Endothelial cell of umbilical vein (primary cell): ENCODE measurements at places on chromosomes 11 and 22. TPM values are rescaled to one million over a fixed set of nuclear protein-coding genes. Genes with fewer than 3 reads are reported as not detected.

DNA sequence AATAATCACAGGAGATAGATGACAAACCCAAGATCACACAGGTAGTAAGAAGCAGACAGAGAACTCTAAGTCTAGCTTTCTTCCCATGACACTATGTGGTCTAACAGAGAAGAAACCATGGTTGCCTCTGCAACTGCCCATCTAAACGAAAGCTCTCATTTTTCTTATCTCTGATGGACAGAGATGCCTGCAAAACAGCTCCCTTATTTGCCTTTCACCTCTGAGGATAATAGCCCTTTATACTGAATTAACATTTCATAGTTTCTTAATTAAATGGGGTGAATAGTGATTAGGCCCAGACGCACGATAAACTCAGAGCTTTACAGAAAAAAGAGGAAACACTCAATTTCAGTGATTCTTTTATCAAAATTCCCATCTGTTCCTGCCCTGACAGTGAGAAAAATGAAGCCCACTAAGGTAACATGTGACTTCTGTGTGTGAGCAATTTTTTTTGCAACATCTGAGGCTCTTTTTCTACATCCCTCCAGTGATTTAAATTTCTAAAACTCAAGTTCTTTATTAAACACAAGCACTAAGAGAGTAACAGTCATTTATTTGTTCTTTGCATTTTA lies 24.6 kb downstream of the OR2AG2 start:
- peak; percentile 6 for DNase-seq

DNA sequence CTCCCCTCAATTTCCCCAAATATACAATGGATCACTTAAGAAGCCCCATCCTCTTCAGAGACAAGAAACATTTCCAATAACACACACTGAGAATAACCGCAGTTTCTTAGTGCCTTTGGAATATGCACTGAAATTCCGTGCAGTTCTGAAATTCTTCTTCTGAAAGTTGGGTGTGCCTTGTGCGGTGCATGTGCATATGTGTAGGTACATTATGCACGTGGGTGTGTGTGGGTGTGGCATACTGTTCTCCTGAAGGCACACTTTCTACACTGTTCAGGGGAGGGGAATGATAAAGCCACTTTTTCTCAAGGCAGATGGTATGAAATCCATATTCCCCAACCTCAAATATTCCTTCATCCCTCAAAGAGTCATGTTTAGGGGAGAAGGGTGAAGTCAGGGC lies 1.7 kb downstream of the EXPH5 start:
- no peak for DNase-seq

- DNase-seq, result peak; percentile 9
Observed at GRCh38 chr11:80155412-80156017, 714.7 kb upstream of the TENM4 start.

DNA sequence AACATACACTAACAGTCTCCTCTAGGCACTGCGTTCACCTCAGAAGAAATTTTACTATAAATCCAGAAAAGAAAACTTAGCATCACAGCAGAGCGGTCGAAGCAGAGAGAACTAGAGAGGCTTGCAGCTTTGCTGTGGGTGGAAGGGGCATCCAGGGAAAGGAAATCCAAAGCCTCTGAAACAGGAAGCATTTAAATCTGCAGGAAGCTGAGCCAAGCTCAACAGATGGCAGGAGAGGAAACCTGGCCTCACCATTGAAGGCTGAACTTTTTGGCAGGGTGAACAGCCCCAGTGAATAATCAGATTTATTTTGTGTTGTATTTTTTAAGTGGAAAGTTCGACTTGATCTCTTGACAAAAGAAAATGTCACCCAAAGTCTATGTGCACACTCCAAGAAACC lies 858.1 kb downstream of the OPCML start:
- DNase-seq, result peak; percentile 53

GRCh38 chr22:38051900-38052862 lies 5.0 kb upstream of the PICK1 start:
- peak; percentile 74 for DNase-seq

DNA sequence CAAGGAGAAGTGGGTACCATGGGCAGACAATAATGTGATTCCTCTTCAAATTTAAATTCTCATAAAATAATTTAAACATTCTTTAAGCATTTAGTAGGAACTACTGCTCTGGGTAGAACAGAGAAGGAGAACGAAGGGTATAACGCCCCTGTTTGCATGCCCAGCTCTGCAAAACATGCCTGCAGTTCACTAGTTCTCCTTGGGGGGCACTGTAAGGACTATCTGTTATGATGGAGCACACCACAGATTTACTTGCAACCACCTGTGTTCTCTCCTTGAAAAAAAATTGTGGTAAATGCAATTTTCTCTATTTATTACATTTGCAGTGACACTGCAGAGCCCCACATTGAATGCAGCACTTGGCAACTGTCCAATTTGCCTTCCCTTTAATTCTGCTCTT lies 100.3 kb downstream of the GUCY1A2 start:
- DNase-seq, result no peak

GRCh38 chr11:113457784-113458183 lies 17.4 kb downstream of the DRD2 start:
- DNase-seq, result no peak

DNA sequence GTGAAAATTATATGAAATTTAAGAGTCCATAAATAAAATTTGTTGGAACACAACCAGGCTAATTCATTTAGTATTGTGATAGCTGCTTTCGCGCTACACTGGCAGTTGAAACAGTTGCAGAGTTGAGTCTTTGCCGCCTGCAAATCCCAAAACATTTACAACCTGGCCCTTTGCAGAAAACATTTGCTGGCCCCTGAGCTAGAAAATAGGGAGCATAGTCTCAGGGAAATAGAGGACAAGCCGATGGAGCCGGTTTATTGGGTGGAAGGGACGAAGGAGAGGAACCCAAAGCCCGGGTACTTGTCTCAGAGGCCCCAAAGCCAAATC lies 527 bp upstream of the SAC3D1 start:
- no peak for DNase-seq

DNA sequence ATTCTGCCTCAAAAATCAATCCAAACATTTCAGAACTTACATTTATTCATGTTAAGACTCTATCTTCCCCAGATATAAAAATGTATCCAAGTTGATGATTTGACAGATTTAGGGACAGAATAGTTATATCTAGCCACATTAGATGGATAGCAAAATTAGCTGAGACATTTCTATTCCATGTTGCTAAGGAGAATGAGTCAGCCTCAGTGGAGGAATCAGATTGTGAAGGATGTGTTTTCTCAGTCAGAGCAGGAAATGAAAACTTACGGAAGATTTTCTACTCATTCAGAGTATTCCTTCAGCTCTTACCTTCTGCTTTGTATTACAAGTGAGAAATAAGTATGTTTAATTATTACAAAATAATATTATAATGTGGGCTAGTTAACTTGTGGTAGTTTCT lies 556.3 kb upstream of the ANO3 start:
- no peak for DNase-seq

GRCh38 chr11:11020747-11021149 lies 162.9 kb upstream of the ZBED5 start:
- no peak for DNase-seq

GRCh38 chr11:76551400-76551799 lies 106.6 kb downstream of the EMSY start:
- DNase-seq, result peak; percentile 65

- no peak for DNase-seq
Observed at GRCh38 chr11:13680501-13681264, 12.2 kb downstream of the FAR1 start.

DNA sequence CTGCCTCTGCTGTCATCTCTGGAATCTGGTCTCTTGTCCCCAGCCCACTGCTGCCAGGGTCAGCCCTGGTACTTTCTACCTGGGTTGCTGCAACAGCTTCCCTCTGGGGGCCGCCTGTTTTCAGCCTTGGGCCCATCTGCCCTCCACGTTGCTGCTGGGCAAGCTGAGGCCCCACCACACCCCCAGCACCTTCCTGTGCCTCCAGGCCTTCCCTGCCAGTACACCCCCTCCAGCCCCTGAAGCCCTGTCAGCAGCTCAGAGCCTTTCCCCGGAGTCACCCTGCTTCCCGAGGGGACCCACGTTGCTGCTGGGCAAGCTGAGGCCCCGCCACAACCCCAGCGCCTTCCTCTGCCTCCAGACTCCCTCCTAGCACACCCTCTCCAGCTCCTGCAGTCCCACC lies 3.3 kb upstream of the SAMM50 start:
- no peak for DNase-seq

Gene TMEM191B
- polyA plus RNA-seq, result 0.33 and 0.35 TPM in 2 replicates

Gene PVALB
- polyA plus RNA-seq, result not detected in 2 replicates
